HS-5 (cell line): ENCODE measurements at places on chromosomes 4 and X.

- no peak for DNase-seq
Observed at GRCh38 chrX:48827654-48827968, 1.3 kb downstream of the ERAS start.

DNA sequence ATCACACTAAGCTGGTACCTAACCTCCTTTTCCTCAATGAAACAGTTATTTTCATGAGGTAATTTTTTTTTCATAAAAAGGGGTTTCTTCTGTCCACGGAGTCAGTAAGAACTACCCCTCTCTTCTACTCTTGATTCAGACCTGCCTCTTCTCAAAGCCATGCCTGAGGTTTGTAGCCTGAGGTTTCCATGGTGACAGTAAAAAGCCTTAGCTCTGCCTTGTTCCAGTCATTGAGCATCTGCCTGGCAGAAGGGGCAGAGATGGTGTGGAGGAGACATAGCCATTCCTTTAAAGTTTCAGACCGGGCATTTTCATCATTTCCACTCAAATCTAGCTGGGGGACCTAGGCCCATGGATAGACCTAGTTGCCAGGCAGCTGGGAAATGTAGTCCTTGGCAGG, 135.5 kb downstream of the REPS2 start:
- DNase-seq: no peak

GRCh38 chrX:66601522-66601921, 37.4 kb downstream of the EDA2R start:
- DNase-seq: no peak

DNA sequence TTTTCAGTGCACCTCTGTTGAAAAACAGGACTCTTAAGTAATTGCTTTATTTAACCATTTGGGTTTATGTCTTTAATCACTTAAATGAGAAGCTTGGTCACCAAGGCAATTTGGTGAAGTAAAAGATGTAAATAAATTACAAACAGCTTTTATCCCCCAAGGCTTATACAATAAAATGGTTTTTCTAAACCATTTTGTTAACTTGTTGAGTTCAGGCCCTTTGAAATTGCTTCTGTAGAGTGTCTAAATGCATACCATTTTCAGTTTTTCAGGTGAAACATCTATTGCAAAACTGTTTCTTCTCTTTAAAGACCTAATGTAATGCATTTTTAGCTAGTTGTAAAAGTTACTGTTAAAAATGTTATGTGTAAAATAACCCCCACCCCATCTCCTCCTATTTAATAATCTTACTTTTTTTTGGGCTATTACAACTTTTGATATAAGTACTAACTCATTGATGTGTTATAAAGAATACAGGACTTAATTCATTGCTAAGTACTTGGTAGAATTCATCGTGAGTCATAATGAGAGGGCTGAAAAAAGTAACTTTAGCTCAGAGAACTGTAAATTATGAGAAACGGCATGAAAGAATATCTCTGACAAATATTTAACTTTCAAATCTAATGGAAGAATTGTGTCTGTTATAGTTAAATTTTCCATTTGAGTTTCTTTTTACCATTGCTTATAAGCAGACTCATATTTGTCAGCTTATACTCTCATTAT, 4.5 kb downstream of the RAPGEF2 start:
- no peak for DNase-seq

- no peak for DNase-seq
Observed at GRCh38 chr4:74623041-74623440, 171.3 kb downstream of the BTC start.

DNA sequence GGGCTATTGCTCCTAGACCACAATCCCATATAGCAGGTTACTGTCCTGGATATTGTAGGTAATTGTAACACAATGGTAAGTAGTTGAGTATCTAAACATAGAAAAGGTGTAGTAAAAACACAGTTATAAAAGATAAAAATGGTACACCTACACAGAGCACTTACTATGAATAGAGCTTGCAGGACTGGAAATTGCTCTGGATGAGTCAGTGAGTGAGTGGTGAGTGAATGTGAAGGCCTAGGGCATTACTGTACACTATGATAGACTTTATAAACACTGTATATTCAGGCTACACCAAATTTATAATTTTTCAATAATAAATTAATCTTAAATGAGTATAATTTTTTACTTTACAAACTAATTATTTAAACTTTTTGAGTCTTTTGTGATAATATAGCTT, 425.7 kb downstream of the PABPC4L start:
- DNase-seq: peak; percentile 33

DNA sequence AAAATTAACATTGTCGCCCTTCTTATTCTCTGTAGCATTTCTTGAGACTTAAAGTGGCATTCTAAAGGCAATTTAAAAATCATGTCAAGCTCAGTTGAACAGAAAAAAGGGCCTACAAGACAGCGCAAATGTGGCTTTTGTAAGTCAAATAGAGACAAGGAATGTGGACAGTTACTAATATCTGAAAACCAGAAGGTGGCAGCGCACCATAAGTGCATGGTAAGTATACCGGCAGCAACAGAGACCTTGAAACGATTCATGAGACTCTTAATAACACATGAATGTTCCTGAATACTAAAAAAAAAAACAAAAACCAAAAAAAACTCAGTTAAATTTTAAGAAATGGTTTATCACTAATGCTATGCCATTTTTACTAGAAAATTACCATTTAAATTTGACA, 82.4 kb upstream of the HPRT1 start:
- DNase-seq: no peak

GRCh38 chr4:67634741-67635140, 66.2 kb downstream of the UBA6 start:
- no peak for DNase-seq

DNA sequence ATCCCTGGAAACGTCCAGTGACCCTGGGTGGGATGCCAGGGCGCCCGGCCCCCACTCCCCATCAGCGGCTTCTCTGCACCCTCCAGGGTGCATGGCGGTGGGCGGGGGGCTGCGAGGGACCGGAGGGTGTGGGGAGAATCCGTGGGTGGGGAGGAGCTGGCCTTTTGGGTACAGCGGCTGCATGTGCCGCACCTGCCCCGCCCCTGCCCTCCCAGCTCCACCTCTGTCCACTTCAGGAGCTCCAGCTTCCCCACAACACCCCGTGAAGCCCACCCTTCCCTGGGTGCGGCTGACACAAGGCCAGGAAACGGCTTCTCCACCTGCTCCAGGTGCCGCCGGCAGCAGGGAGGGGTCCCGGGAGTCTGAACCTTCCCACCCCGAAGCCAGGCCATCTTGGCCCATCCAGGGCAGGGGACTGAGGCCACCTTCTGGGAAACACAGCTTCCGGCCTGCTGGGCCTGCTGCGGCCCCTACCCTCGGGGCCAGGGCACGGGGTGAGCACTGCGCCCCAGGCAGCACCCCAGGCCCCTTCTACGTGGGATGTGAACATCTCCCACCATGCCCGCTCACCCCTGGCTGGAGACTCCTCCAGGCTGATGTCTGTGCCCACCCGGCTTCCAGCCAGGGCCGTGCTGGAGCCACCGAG, 34.6 kb downstream of the CPLX1 start:
- no peak for DNase-seq

DNA sequence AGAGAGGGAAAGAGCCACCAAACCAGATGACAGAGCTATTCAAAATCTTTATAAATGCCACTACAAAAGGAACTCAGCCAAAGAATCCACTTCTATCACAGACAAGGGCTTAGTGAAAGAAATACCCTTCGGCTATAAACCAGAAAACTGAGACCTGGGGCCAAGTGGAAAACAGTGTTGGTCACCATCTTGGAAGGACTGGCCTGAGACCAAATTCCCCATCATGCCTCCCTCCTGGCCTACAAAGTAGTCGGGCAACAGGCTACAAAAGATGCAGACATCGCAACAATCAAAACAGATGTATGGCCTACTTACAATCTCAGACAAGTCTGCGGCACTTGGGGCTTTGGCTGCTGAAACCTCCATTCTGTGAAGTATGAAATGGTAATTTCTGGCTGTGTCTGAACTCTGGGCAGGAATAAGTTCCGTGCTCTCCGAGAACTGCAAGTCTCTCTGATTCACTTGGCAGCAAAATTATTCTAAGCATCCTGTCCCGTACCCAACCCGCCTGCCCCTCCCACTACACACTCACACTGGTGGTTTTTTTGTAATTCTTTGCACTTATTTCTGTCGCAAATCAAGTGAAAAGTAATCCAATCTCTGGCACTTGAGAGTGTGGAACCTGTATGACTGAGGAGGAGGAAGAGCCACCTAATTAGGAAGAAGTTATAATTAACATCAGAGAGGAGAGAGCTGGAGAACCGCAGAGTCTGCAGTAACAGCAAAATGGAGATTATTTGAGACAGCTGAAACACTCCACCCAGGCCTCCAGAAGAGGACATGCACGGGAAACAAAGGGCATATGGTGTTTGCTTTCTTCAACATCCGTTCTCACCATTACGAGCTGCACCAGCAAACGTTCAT, 87.8 kb downstream of the SH3KBP1 start:
- no peak for DNase-seq

- no peak for DNase-seq
Observed at GRCh38 chrX:5458300-5458842, 770.3 kb downstream of the NLGN4X start.

- no peak for DNase-seq
Observed at GRCh38 chrX:154026136-154027021, 6.7 kb upstream of the IRAK1 start.

GRCh38 chrX:482192-482701, 95.5 kb upstream of the PPP2R3B start:
- DNase-seq: no peak
